Stimulated activated CD8-positive, alpha-beta memory T cell treated with anti-CD3 and anti-CD28 coated beads, Interleukin-4, amount 100 ng/mL, for 4 hours (primary cell): ENCODE measurements at places on chromosomes 13 and 19.

GRCh38 chr13:59680429-59681024 lies 483.2 kb downstream of the DIAPH3 start:
- DNase-seq = no peak

- DNase-seq = no peak
Measured at GRCh38 chr19:37803249-37803840, 24.0 kb upstream of the ZNF573 start.

- DNase-seq = no peak
Measured at GRCh38 chr19:4399812-4400134, 574 bp downstream of the SH3GL1 start.

DNA sequence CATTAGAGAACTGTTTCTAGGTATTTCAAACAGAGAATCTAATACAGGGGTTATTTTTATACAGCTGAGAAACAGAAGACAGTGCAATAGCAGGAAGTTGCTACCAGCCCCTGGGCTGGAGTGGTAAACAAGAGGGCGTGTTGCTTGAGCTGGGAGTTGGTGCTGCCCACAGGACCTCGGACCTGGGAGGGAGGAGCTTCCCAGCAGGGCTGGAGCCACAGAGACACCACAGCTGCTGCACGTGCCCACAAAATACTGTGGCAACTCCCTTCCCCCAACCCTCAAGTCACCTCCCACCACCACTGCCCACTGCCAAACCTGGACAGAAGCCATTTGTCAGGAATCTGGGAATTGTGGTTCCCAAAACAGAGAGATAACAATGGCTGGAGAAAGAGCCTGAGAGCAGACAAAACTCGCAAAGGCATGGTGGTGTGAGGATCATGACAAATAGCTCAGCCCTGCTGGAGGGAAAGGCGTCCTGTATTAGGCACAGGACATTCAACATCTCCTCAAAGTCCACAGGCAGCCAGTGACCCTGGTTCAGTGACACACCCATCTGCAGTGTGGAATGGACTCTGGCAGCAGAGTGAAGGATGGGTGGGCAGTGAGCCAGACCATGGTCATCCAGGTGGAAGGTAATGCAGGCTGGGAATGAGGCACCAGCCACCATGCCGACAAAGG lies 57.2 kb downstream of the SPATA13 start:
- DNase-seq = no peak

GRCh38 chr13:59658738-59659330 lies 504.9 kb downstream of the DIAPH3 start:
- no peak for DNase-seq

DNA sequence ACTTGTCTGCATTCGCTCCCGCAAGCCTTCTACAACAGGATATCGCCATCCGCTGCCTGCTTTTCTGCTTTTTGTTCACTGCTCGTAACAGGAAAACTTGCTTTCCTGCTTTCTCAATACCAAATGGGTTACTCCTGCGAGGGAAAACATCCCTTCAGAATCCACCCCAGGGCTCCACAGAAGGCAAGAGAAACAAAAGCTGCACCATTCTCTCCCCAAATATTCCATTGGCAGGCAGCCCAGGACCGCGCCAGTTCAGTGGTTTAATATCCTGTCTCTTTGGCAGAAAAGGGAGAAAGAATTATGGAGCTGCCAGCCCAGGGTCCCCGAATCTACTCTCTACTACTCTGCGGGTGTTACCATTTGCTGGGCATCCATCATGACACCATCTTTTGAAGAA lies 84.7 kb upstream of the DOCK9 start:
- DNase-seq = no peak

DNA sequence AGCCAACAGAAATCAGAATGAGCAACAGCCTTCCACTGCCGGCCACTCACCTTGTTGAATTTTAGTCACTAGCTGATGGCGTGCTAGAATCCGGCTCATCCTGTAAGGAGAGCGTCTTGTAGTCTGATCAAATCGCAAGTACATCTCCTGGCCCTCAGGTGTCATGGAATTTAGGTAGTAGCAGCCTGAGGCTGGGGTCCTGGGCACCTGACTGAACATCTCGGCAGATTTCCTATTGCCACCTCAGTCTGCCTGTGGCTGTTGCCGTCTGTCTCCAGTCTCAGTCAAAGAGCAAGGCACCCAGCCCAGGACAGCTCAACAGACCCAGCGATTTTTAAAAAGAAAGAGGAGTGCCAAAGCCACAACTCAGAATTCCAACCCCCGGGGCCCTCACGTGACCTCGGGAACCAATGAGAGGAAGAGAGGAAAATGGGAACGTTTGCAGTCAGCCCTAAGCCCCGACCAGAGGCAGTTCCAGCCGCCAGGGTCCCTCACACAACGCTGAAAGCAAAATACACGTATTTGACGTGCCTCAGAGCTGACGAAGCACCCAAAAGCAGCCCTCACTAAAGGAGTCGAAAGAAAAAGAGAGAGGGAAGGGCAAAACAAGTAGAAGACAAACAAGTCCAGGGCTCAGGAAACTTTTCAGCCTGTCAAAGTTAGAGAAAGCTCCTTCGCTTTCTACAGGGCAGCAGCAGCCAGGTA lies at the start of gene STARD13:
Gene STARD13, minus strand, starts transcription at position 336 of the 705 bp plus-strand sequence. Its CDS starts 117 bp downstream, at position 219.
- no peak for DNase-seq

GRCh38 chr13:43077461-43077860 lies 54.1 kb downstream of the DNAJC15 start:
- no peak for DNase-seq

GRCh38 chr13:30742901-30743300 lies 7.6 kb downstream of the ALOX5AP start:
- DNase-seq = no peak

DNA sequence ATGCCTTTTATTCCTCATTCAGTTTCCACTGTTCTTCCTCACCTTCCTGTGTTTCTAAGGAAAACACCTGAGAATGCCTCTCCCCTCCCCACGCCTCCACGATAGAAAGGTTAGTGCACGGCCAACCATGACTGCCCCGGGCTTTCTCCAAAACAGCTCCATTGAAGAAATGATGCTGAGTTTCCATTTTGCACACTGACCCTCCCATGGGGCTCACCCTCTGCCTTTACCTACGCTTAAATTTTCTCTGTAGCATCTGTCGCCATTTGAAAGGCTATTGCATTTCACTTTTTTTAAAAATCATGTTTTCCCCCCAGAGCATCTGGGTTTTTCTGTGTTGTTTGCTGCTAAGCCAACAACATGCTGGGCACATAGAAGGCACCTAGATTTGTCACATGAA lies 48.2 kb downstream of the ABCC4 start:
- DNase-seq = no peak

DNA sequence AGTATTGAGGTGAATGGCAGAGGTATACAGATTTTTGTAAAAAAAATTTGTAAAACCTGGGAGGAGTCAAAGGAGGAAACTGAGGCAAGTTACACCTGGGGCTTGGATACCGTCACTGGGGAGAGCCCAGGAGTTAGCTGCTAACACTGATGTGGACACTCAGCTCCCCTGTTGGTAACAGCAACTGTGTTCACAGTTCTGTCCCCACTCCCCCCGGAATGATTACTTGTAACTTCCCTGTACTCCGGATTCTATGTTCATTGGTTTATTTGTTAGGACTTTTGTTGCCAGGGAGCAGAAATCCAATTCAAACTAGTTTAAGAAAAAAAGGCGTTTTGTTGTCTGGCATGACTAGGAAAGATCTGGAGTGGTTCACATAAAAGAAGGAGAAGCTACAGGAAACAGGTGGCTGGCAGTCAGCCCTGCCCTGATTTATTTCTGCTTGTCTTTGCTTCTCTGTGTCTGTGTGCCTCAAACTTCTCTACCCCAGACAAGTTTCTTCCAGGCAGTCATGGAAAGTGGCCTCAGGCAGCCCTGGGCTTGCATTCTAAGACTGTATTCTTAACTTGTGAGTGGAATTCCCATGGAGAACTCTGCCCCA lies 2.3 kb upstream of the GPR12 start:
- DNase-seq = no peak

GRCh38 chr13:50783066-50783465 lies 60.4 kb downstream of the DLEU7 start:
- no peak for DNase-seq

- no peak for DNase-seq
Measured at GRCh38 chr19:15430526-15431120, 11.8 kb upstream of the AKAP8L start.

GRCh38 chr13:43469791-43470190 lies 317.0 kb downstream of the ENOX1 start:
- DNase-seq = no peak

DNA sequence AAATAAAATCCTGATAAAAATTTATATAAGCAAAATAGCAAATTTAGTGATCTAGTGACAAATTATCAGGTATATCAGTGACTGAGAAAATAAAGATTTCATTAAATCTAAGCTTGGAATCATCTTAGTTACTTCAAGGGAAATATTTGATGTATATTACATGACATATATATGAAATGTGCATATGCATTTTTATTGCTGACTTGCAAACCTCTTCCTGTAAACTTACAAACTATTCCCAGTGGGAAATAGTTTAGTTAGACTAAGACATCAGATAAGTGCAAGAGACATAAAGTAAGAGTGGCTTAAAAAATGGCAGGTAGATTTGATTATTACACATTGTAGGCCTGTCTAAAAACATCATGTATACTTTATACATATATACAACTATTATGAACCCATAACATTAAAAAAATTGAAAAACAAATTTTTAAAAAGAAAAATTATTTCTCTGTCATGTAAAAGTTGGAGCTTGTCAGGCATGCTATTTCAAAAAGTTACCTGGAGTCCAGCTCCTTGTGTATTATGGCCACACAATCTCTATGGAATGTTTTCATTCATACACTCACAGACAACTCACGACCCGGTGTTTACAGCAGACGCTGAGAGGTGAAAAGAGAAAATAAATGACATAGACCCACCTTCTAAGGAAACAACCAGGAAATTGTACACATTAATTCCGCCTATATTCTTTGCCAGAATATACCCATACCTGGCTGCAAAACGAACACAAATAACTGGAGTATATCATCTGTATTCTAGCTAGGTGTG lies 724.5 kb downstream of the SLITRK6 start:
- no peak for DNase-seq

GRCh38 chr19:56066152-56067023 lies 54.7 kb downstream of the ZNF787 start:
- DNase-seq = peak; percentile 16

GRCh38 chr13:74464670-74465069 lies 330.5 kb upstream of the KLF12 start:
- DNase-seq = no peak

GRCh38 chr13:33051632-33052031 lies 35.4 kb downstream of the KL start:
- DNase-seq = no peak

GRCh38 chr19:35059006-35059798 lies 17.7 kb downstream of the HPN start:
- DNase-seq = no peak

DNA sequence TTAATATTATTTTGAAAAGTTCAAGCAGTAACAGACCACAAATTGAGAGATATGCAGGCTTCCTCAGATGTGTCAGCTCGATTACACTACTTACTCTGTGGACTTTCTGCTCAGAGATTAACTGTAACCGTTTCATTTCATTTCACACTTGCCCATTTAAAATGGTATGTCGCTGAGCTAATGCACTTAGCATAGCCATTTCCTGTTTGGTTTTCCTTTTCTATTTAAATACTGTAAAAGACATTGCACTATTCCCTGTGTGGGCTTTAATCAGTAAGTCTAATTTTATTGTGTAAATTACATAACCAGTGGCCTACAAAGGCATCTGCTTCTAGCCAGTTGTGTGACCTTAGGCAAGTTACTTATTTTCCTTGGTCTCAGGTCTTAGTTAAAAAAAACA lies 237.6 kb downstream of the LACC1 start:
- no peak for DNase-seq

DNA sequence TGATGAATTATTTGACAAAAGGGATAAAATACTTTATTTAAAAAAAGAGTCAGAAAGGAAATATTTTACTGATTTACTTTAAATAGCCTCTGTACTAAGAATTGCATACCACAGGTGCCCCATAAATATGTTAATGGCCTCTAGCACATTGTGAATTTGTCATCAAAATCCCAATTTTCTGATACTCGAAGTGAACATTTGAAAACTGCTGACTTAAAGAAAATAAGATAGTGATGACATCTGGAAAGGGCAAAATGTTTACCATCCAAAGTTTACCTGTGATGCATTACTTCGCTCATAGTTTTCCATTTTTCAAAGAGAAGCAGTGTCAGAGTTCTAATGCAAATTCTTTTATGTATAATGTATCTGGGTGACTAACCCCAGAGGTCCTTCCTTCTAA lies 455.4 kb downstream of the KLF5 start:
- no peak for DNase-seq

DNA sequence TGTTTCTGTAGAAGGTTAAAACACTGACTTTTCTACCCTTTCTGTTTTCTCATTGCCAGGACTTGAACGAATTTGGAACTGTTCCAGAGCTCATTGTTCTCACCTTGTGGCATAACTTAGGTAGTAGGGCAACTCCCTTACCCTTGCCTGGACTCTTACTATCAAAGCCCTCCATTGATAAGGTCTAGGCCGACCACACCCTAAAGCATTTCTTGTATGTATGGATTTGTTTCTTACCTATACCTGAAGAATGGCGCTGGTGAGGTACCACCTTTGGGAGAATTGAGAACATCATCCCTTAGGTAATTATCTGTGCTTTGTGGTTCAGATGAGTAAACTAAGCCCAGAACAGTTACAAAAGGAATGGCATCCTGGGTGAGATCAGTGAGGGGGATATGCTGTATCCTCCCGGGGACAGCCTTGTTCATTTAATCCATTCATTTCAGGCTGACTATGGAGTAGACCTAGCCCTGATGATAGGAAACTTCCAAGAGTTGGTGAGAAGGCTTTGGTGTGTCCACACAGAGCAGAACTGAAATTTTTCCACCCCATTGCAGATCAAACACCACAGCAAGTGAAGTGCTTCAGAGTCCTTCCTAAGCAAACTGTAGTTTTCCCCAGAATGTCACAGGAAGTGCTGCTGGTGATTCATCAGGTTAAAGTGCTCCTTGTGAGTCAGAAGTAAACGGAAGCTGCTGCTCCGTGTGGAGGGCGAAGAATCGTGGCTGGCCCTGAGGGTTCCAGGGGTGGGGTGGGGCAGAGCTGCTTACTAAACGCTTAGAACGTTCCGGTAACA lies 113.0 kb downstream of the TEX26 start:
- peak; percentile 76 for DNase-seq

DNA sequence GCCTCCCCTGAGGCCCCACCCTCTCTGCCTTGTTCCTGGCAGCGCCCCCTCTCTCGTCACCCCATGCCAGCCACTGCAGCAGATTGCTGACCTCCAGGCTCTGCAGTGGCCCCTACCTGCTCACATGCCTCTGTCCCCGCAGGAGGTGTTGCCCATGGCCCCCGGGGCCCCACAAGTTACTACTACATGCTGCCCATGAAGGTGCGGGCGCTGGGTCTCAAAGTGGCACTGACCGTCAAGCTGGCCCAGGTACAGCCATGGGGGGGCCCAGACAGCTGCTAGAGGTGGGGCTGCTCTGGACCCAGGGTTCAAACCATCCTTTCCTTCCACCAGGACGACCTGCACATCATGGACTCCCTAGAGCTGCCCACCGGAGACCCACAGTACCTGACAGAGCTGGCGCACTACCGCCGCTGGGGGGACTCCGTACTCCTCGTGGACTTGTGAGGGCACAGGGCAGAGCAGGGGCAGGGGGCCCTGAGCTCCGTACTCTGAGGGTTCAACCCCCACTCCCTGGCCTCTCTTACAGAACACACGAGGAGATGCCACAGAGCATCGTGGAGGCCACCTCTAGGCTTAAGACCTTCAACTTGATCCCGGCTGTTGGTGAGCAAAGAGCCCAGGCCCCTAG lies 6.2 kb downstream of the MRPL4 start:
- no peak for DNase-seq

GRCh38 chr19:30696514-30696913 lies 324.3 kb downstream of the ZNF536 start:
- DNase-seq = no peak

GRCh38 chr13:48578516-48579164 lies 45.8 kb upstream of the RCBTB2 start:
- no peak for DNase-seq

- no peak for DNase-seq
Measured at GRCh38 chr13:54165581-54166215, 1137.1 kb downstream of the OLFM4 start.
